Stimulated activated CD4-positive, alpha-beta T cell treated with anti-CD3 and anti-CD28 coated beads, Interleukin-2, amount 100 ng/mL, for 48 hours (primary cell): ENCODE measurements at places on chromosomes 7 and 10.

DNA sequence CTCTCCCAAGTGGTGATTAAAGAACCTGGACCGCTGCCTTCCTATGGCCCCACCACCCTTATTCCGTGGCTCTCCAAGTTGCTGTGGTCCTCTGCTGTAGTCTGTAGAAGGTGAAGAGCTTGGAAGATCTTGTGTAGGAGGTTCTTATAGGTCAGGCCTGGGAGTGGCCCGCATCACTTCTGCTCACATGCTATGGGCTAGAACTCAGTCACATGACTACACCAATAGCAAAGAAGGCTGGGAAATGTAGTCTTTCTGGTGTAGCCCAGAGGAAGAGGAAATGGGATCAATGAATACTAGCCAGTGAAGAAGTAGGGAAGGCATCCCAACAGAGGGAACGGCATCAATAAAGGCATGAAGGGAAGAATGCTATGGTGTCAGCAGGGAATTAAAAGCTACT, 41.3 kb upstream of the AOAH start:
- no peak for DNase-seq

DNA sequence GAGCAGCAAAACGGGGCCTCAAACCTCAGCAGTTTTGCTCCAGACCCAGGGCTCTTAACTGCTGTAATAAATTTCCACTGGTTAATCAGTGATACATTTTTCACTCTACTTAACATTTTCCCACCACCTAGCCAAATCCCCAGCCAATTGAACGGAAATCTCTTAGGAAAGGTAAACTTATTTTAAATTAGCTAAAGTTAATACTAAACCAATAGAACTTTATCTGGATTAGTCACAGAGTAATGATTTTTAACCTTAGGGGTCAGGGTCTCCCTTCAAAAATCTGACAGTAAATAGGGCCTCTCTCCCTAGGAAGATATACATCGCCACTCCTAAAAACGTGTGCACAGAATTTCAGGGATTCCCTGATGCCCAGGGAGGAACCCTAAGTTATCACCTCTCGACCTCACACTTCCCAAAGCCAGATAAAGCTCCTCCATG, 87.4 kb upstream of the KMT2E start:
- no peak for DNase-seq

DNA sequence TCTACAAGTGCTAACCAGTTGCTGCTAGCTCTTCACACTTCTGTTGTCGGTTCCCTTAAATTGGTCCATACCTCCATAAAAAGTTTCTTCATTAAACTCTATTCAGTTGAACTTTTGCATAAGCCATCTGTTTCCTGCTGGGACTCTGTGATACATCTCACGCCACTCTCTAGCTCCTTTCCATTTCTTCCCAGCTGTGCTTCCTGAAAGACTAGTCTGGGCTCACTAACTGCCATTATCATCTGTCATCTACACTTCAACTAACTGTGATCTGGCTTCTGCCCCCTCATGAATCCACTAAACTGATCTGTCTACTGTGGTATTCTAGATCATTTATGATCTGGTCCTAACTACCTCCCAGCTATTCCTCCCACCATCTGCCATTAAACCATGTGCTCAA, 78.3 kb downstream of the ELAPOR2 start:
- no peak for DNase-seq

DNA sequence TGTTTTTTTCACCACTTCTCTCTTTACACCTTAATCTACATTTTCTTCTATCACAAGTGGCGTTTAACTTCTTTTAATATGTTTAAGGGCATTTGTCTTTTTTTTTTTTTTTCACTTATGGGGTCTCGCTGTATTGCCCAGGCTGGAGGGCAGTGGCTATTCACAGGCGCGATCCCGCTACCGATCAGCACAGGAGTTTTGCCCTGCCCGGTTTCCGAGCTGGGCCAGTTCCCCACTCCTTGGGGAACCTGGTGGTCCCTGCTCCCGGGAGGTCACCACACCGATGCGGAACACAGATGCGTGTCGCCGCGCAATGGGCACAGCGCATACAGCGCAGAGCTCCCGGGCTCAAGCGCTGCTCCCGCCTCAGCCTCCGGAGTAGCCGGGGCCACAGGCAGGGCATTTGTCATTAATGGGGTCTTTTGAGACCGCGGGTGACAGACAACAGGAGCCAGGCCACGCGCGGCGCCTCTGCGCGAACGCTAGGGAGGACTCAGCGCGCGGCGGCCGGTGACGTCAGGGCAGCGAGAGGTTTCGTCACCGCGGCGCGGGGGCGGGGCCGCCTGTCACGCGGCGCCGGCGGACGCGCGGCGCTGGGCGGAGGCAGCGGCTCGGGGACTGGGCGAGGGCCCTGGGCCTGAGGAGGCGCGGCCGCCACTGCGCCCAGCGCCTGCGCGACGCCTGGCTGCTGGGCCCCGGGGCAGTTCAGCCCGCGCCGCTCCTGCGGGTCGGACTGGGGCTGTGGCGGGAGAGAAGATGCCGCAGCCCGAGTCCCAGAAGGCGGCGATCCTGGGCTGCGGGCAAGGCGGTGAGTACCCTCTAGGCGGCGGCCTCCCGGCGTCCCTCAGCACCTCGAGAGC, at the start of gene GALNT11:
GALNT11 (plus strand) TSS at position 598 of the 860 bp plus-strand sequence. CDS start 68,554 bp downstream, outside the sequence.
- peak; percentile 85 for DNase-seq

- DNase-seq: no peak
Observed at GRCh38 chr7:7185371-7185989, 3.1 kb downstream of the C1GALT1 start.

GRCh38 chr10:6514844-6515780, 65.0 kb downstream of the PRKCQ start:
- DNase-seq: no peak

- DNase-seq: no peak
Observed at GRCh38 chr10:27618036-27618615, 114.0 kb downstream of the RAB18 start.

- peak; percentile 38 for DNase-seq
Observed at GRCh38 chr10:132185601-132186487, 904 bp upstream of the DPYSL4 start.

GRCh38 chr10:117501460-117502035, 41.0 kb upstream of the EMX2 start:
- DNase-seq: no peak

GRCh38 chr7:69790977-69791724, 192.9 kb downstream of the AUTS2 start:
- DNase-seq: no peak

GRCh38 chr10:49090189-49090575, 25.1 kb downstream of the VSTM4 start:
- DNase-seq: no peak

GRCh38 chr10:112585126-112585525, 138.1 kb downstream of the VTI1A start:
- DNase-seq: no peak

DNA sequence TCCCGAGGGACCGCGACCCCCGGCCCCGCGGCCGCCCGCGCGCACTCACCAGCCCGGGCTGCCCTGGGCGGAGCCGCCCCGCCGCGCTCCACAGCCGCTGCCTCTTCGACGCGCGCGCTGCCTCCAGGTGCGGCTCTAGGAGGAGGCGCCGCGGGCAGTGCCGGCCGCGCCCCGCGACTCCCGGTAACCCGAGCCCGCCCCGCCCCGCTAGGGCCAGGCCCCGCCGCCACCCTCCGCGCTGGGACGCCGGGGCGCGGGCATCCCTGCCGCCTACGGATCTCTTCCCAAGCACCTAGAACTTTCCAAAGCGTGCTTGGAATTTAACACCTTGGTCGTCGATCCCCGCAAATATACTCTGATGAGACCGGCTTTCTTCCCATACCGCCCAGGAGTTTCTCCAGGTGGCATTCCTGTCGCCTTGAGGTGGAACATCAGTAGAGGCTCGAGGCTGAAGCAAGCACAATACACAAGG, at the start of gene SLC26A5:
SLC26A5 (minus strand) TSS at position 159 of the 472 bp plus-strand sequence. CDS start 24,693 bp downstream, outside the sequence.
- DNase-seq: peak; percentile 9

DNA sequence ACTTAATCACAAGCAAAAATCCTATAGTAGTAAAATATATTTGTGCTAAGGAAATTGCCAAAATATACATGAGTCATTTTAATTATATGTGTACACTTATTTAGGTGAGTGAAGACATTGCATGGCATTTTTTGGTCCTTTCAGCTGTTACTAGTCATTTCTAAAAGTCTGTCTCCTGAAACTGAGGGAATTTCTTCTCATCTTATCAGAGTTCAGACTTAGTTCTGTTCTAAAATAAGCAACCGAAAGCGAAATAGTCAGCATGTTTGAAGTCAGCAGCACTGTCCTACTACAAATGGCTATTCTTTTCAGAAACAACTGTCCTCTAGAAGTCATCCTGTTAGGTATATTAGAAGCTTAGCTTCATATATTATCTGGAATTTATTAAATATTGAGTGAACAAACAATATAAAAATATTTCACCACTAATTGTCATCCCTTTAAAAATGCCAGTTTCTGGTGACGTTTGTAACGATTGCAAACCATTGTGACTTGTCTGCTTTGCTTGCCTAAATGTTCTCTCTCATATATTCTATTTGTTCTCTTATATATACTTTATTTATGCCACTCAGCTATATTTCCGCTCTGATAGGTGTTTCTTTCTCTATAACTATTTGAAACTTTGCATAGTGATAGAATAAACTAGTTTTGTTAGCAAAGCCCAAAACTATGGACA, 227.4 kb upstream of the KAT6B start:
- DNase-seq: no peak

DNA sequence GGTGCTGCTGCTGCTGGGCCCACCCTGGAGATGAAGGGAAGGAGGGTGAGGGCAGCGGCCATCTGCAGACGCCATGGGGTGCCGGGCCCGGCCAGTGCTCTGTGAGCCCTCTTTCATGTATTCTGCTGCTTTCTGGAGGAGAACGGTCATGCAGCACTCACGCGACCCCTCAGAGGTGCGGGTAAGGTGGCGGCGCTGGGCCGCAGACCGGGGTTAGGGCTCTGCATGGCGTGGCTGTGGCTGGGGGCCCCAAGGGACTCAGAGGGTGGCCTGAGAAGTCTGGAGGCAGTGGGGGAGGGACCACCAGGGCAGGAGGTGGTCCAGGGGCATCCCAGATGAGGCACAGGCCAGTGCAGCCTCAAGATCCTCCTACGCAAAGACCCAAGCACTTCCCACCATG, 275.5 kb downstream of the ELFN1 start:
- no peak for DNase-seq

- DNase-seq: peak; percentile 1
Observed at GRCh38 chr10:98323221-98324164, 55.5 kb upstream of the LOXL4 start.

DNA sequence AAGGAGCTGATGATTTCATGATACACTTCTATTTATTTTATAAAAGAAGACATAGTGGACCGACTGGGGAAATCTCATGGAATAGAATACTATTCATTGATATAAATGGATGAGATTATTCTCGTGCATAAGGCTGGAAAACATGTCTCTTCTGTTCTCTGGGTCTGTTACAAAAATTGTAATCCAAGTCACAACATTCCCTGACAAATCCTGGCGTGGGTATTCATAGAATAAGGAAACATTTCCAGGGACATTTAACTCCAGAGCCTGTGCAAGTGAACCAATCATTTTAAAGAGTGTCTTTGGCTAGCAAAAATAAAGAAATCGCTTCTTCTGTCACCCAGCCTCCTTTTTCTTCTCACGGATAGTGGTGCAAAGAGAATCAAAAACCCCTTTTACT, 1148.5 kb upstream of the AUTS2 start:
- DNase-seq: no peak

DNA sequence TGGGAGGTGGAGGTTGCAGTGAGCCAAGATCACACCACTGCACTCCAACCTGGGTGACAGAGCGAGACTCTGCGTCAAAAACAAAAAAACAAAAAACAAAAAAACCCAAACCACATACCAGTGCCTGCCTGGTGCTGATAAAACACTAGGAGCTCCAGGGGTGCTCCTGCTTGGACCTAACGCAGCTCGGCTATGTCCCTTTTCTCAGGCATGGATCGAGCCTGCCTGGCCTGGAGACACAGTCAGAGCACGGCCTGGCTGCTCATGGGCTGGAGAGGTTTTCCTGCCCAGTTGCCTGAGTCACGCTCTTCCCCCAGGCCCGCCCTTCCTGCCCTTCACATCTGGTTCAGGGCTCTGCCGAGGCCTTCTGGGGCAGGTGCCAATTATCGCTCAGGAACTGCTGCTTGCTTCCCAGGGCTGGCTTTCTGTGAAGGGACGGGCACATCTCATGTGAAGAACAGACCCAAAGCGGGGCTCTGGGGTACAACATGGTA, 12.6 kb upstream of the NPFFR1 start:
- no peak for DNase-seq

GRCh38 chr7:119010635-119011034, 786.1 kb downstream of the ANKRD7 start:
- no peak for DNase-seq

- DNase-seq: no peak
Observed at GRCh38 chr7:101598422-101598985, 30.6 kb downstream of the MYL10 start.

- peak; percentile 59 for DNase-seq
Observed at GRCh38 chr10:103859161-103860086, 4.0 kb upstream of the SH3PXD2A start.

DNA sequence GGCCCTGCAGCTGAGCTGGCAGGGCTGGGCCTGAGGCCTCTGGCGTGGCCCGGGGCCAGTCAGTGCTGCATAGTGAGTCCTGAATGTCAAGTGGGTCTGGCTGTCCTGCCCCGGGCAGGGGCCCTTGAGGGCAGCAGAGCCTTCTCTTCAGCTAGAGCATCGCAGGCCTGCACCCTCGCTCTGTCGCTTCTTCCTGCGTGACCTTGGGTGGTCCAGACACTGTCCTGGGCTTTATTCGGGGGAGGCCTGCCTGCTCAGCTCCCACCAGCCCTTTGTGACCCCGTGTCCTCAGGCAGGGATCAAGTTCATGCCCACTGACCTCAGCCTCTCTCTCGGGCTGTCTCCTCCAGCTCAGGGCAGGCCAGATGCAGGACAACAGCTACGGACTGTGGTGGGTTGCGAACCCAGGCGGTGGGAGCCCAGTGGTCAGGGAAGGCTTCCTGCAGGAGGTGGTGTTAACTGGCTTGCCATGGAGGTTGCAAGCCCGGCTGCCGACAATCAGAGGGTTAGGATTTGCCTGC, 3.4 kb downstream of the TTYH3 start:
- DNase-seq: no peak

- no peak for DNase-seq
Observed at GRCh38 chr10:71058308-71058707, 154.1 kb upstream of the UNC5B start.

GRCh38 chr7:45143616-45144015, 14.0 kb upstream of the RAMP3 start:
- DNase-seq: no peak

GRCh38 chr7:66896441-66896840, 24.6 kb upstream of the TMEM248 start:
- DNase-seq: no peak

GRCh38 chr10:79179164-79179956, 110.6 kb downstream of the ZMIZ1 start:
- DNase-seq: no peak

GRCh38 chr7:151317936-151318335, 23.7 kb upstream of the NUB1 start:
- DNase-seq: no peak
